Pons (tissue), 1 donor: ENCODE measurements at places on chromosomes 4 and X.

DNA sequence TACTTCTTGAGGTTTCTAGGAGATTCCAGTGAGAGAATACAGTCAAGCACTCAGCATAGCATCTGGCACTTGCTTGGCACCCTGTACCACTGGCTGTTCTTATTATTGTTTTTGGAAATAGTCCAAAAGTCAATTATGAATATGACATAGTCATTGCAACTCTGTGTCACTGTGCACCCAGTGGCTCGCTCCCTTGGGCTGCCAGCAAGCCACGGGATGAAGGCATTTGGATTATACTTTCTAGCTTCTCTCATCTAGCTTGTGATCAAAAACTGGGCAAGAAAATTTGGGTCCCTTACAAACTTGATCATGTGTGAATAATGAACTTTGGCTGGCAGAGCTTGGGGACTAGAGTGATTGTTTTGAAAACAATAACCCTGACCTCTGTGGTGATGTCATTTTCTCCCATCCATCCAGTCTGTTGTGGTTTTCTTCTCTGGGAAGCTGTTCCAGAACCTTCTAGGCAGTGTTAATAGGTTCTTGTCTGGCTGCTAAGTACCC lies 32.7 kb upstream of the LIMCH1 start:
- DNase-seq, result peak; percentile 89

- DNase-seq, result no peak
Observed at GRCh38 chr4:80263541-80264351, 2.7 kb upstream of the FGF5 start.

- DNase-seq, result peak; percentile 60
Observed at GRCh38 chr4:38529189-38530115, 134.5 kb upstream of the KLF3 start.

DNA sequence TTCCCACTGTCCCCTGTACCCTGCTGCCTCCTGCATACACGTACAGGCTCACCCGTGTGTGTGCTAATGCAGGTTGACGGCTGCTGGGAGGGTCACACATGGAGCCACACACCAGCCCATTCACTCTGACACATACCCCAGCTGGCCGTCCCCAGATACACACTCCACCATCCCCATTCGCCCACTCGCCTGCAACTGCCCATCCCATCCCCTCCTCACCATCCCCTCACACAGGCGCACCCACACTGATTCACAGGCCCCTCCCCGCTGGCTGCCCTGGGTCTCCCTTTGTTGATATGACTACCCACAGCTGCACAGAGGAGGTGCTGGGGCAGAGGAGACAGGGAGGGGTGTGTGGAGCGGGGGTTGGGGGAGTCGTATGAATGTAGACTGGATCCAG lies 25.7 kb downstream of the PJA1 start:
- DNase-seq, result no peak

GRCh38 chr4:126611900-126612299 lies 1020.9 kb upstream of the INTU start:
- no peak for DNase-seq

- DNase-seq, result peak; percentile 31
Observed at GRCh38 chr4:150402871-150403272, 179.1 kb upstream of the MAB21L2 start.

- DNase-seq, result no peak
Observed at GRCh38 chr4:3010577-3010976, 47.2 kb downstream of the GRK4 start.
